Nucleus accumbens (tissue), 56 donors: ENCODE measurements at places on chromosomes 1 and 21.

DNA sequence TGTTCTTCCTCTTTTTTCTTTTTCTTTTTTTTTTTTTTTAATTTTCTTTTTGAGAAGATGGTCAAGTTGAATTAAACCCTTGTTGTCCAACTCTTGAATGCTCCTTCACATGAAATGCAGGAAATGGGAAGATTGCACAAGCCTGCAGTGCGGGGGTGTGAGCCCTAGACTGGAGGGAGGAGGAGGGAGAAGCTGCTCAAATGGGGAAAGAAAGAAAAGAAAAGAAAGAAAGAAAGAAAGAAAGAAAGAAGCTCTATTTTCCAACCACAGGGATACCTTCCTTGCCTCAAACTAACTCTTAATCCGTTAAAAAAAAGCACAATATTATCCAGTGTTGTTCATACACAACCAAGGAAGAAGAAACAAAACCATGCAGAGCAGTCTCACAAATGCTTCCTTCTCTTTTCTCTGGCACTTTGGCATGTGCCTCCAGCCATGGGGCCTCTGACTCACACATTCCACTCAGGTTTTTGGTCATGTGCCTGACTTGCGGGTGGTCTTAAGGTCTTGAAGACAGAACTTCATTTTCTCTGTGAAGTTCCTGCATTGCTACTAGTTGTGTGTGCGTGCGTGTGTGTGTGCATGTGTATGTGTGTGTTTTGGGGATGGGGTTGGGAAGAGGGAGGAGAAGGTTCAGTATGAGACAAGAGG, 276.1 kb downstream of the RPS6KC1 start:
- no peak for DNase-seq

DNA sequence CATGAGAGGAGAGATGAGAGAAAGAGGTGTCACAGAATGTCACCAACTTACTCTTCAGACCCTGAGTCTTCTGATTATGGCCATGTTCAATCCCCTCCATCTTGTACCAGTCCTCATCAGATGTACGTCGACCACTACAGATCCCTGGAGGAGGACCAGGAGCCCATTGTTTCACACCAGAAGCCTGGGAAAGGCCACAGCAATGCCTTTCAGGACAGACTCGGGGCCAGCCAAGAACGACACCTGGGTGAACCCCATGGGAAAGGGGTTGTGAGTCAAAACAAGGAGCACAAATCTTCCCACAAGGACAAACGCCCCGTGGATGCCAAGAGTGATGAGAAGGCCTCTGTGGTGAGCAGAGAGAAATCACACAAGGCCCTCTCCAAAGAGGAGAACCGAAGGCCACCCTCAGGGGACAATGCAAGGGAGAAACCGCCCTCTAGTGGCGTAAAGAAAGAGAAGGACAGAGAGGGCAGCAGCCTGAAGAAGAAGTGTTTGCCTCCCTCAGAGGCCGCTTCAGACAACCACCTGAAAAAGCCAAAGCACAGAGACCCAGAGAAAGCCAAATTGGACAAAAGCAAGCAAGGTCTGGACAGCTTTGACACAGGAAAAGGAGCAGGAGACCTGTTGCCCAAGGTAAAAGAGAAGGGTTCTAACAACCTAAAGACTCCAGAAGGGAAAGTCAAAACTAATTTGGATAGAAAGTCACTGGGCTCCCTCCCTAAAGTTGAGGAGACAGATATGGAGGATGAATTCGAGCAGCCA, 8.0 kb downstream of the ELOA start:
- no peak for DNase-seq

DNA sequence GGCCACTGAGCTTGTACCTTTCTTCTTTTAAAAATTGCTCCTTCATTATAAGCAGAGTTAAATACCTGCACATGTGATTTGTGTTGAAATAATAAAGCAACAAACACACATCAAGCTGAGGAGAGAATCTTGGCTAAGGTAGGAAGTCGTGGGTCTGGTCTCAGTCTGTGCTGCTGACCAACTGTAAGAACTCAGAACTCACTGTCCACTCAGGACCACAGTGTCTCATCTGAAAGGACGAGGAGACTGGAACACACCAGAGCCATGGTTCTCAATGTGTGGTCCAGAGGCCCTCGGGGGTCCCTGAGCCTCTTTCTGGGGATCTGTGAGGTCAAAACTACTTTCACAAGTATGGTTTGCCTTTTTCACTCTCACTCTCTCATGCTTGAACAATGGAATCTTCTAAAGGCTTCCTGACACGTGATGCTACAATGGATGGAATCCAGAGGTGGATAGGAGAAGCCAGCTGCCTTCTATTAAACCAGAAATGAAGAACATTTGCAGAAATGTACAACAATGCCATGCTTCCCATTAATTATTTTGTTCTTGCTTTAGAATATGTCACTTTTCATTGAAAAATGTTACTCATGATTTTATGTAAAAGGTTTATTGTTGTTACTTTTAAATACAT, 17.3 kb upstream of the ETS2 start:
- no peak for DNase-seq

DNA sequence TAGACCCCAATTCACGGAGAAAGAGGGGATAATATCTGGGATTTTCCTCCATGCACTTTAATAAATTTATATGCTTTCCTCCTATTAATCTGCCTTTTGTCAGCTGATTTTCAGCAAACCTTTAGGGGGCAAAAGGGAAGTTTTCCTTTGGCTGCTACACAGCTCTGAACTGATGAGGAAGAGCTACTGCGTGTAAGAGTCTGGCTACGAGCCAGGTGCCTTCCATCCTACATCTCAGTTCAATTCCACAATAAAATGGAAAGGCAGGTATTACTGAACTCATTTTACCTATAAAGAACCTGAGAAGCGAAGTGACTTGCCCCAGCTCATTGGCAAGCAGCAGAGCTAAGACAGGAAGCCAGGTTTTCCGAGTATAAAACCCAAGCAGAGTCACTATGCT, 28.3 kb upstream of the ZNF326 start:
- DNase-seq = no peak

DNA sequence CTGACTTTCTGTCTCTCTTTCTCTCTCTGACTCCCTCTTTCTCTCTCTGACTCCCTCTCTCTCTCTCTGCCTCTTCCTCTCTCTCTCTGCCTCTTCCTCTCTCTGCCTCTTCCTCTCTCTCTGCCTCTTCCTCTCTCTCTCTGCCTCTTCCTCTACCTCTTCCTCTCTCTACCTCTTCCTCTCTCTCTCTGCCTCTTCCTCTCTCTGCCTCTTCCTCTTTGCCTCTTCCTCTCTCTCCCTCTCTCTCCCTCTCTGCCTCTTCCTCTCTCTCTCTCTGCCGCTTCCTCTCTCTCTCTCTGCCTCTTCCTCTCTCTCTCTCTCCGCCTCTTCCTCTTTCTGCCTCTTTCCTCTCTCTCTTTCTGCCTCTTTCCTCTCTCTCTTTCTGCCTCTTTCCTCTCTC, 18.6 kb upstream of the ANKRD45 start:
- DNase-seq = no peak

- no peak for DNase-seq
These were observed 85.5 kb downstream of the CAMK2N1 start for GRCh38 chr1:20400341-20401177.

DNA sequence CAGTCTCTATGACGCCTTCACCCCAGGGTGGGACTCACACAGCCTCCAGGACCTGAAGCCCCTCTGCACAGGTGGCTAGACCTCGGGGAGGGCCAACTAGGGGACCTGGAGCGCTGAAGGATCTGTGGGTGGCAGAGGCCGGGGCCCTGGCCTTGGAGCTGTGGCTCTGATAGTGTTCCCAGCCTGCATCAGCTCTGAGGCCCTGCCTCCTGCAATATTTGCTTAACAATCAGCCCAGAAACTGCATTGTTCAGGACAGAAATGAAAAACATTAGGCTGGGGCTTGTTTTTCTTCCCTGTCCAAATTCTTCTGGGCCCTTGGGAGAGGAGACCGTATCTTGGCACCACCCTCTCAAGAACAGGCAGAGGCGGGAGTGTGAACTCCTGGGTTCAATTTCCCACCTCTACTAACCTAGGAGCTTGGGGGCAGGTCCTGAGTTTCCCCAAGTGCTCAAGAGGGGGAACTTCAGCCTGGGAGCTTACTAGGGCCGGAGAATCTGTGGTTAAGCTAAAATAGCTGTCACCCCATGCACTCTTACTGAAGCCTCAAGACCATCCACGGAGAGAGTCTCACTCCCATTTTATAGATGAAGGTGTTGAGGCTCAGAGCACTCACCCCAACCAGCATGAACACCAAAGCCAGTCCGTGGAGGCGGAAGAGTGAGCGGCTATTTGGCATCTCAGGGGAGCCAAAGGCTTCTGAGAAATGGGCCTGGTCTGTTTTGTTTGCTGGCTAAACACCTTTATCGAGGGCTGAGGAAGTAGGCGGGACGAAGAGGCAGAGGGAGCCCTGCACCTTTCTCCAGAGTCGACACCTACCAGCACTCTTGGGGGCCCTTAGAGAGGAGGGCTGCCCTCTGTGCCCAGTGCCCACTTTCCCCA, 18.8 kb upstream of the CASZ1 start:
- DNase-seq = no peak

DNA sequence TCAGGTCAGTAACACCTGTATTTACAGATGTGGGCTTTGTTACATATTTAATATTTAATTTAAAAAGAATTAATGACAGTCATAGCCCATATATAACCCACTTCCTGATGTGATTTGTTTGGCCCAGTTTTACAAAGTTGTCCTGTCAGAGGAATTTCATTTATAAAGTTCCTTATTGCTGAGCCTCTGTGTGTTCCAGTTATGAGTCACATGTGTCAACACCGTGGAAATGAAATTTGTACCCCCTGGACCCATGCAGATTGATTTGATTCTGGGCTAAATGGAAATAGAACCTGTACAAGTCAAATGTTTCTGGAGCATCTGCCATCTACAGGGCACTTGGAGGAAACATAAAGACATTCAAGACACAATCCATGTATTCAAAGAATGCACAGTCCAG, 149.2 kb downstream of the CACNA1E start:
- DNase-seq = no peak

GRCh38 chr1:204084247-204084772, 11.4 kb downstream of the SOX13 start:
- peak; percentile 51 for DNase-seq

- no peak for DNase-seq
These were observed 248.4 kb downstream of the DENND1B start for GRCh38 chr1:197526736-197527371.

DNA sequence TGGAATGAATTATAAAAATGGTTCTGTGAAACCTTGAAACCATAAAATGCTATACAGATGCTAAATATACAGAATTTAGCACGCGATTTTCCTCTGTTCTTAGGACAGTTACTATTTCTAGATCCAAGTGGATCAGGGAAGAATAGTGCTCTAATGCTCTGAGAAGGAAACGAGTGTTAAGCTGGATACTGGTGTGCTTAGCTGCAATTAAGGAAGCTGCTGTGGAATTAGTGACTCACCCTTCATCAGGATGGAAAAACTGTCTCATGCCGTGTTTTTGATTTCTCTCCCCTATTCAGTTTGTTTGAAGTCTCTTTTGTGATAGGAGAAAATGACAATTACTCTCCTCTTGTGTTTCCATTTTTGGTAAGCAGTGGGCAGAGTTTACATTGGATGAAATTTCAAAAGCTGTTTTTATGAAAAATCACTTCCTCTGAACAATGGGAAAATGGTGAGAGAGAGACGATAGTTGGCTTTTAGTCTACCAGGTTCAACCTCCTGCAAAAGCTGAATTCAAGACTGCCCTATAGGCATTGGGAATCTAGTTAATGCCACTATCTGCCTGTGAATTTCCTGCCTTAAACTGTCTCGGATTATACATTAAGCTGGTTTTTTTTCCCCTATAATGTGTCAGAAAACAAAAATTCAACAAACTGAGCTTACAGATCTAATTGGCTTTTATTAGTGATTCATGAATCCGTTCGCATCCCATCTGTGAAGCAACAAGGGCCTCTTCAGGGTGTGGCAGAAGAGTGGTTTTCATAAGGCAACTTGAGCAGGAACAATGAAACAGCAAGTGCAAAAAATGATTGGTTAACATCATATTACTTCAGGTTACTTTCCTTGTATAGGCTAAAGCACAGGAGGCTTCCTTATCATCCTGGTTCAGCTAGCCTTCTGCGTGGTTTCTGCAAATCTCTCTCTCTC, 179.8 kb downstream of the ST6GALNAC3 start:
- DNase-seq = no peak

DNA sequence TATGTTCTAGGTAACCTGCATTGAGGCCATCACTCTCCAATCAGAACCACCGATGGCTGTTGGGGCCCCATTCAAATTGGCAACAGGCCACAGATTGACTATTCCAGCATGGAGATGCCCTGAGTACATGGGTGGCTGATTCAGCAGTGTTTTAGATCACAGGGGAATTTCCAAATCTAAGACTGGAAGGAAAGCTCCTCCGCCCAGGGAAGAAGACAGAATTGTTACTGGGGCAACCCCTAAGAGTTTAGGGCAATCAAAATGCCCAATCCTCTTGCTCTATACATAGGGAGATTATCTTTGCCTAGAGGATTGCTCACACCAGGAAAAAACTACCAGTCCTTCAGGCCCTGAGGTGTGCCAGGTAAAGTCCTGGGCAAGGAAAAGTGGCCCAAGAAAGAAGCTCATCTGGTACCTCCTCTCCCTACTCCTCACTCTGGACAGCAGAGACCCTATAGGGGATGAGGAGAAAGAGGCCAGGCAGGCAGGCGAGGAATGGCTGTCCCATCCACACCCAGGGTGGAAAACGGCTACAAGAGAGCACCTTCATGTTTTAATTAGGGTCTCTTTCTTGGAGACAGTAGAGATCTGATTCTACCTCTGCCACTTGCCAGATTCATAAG, 5.8 kb downstream of the S100A8 start:
- DNase-seq = no peak

DNA sequence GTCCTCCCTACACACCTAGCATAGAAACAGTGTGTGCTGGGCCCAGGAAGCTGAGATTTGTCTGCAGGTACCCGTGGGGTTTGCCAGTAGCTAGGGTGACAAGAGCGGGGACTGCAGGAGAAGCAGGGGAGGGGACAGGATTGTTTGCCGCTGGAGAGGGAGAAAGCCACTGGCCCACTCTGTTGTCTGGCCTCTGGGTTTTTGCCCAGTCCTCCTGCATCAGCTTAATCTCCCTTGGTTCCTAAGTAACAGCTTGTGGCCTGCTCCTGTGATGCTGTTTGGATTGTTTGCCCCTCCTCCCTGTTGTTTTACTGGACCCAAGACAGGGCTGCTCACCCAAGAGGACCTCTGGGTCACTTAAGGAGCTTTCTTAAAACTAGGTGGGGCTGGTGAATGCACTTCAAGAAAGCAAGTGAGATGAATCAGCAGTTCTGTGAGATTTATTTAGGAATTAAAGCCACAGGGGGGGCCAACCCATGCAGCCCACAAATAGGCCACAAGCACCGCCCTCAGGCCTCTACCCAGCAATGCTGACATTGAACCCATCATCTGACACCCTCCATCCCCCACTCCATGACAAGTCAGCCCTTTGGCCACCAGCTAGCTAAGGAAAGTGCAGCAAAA, 142.8 kb downstream of the ZZZ3 start:
- no peak for DNase-seq

- DNase-seq = no peak
These were observed 3.6 kb upstream of the PTGS2 start for GRCh38 chr1:186683652-186684410.

- no peak for DNase-seq
These were observed 436.4 kb downstream of the DISC1 start for GRCh38 chr1:232062967-232063366.

- no peak for DNase-seq
These were observed 27.1 kb downstream of the PRDX6 start for GRCh38 chr1:173504268-173504667.
